ENCODE measurements at places on chromosomes 7 and 10. TPM values are rescaled to one million over a fixed set of nuclear protein-coding genes. Genes with fewer than 3 reads are reported as not detected.

DNA sequence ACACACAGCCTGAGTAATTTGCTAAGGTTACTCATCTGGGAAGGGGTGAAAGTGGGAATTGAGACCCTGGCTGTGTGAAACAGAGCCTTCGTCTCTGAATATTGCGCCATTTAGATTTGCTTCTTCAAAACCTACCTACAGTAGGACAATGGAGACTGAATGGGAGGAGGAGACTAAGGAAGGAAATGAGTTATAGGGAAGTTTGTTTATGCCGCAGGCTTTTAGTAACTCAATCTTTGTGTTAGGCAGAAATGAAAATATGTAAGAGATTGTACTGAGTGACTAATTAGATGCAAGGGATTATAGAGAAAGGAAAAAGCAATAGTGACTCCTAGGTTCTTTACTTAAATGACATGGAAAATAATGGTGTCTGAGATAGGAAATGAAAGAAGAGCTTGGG lies 80.2 kb downstream of the KCND2 start:
- no peak overlapping the region for H3K4me3 ChIP-seq
- H3K27me3 ChIP-seq: no peaks in the 10 kb centered on the region
- H3K36me3 ChIP-seq: no peaks in the 10 kb centered on the region
- H3K4me1 ChIP-seq: no peaks in the 10 kb centered on the region
- no peak overlapping the region for H3K27ac ChIP-seq

- peaks cover 8% of the 10 kb centered on the region for H3K36me3 ChIP-seq
- DNase-seq: no peak
Measured at GRCh38 chr7:100122067-100122466, 2.6 kb downstream of the CNPY4 start.

DGKI gene
- total RNA-seq: 0.65 TPM

- H3K27ac ChIP-seq: no peak overlapping the region
- DNase-seq: no peak
- H3K36me3 ChIP-seq: no peaks in the 10 kb centered on the region
- no peaks in the 10 kb centered on the region for H3K27me3 ChIP-seq
- no peak overlapping the region for H3K4me3 ChIP-seq
Measured at GRCh38 chr7:151700586-151701165, 176.2 kb downstream of the PRKAG2 start.

DNA sequence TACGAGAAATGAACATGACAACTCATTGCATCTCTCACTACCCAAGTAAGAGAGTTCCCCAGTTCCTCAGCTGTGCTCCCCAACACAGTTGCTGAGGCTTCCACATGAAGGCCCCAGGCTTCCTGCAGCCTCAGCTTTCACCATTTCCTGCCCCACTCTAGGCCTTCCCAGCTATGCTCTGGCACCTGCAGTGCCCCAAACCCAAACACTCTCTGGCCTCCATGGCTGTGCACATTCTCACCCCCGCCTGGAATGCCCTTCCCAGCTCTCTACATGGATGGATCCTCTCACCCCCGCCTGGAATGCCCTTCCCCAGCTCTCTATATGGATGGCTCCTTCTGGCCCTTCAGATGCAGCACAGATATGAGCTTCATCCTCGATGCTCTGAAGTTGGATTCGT lies 61.3 kb downstream of the KIAA1549 start:
- no peaks in the 10 kb centered on the region for H3K36me3 ChIP-seq
- H3K27me3 ChIP-seq: peaks cover 2% of the 10 kb centered on the region
- H3K4me1 ChIP-seq: peaks cover 4% of the 10 kb centered on the region

DNA sequence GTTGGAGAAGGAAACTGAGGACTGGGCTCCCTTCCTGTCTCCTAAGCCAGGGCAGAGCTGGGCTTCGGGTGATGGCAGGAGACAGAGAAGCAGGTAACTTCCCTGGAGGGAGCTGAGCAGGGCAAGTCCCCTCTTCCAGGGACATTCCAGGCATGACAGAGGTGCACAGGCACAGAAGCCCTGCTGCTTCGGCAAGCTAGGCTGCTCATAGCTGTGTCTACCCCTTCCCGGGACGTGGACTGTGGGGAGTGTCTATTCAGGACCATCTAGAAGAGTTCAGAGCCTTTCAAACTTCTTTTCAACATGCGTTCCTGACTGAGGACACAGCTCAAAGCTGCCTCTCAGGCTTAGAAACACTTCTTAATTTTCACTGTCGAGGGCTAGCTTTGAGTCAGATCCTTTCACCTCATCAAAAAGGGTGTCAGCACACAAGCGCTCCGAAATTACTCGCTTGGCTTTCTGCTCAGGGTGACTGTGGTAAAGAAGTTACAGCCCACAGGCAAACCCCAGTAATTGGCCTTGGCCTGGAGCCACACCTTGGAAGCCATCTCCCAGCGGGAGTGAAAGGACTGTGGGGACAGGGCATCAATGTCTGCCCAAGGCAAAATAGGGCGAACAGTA lies 63.7 kb upstream of the STEAP1B start:
- no peaks in the 10 kb centered on the region for H3K36me3 ChIP-seq
- peak; percentile 37 for DNase-seq
- H3K27me3 ChIP-seq: peaks cover 46% of the 10 kb centered on the region
- H3K4me1 ChIP-seq: peaks cover 38% of the 10 kb centered on the region

DNA sequence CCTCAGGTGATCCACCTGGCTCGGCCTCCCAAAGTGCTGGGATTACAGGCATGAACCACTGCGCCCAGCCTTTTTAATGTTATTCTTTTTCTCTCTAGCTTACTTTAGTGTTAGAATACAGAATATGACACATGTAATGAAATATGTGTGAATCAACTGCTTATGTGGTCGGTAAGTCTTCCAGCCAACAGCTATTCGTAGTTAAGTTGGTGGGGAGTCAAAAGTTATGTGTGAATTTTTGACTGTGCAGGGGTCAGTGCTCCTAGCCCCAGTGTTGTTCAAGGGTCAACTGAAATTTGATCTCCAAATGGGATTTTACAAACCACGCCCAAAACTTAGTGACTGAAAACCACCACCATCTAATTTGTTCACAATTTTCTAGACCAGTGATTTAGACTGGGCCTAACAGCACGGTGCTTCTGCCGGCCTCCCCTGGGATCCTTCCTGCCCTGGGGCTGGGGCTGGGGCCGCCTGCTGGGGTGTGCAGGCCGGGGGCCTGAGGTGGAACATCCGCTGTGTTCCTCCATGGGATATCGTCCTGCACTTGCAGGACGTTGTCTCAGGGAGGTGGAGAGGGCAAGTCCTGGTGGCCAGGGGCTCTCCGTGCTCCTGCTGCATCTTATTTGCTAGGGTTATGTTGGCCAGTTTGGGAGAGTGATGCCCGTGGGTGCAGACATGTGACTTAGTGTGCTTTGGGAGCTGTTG lies 24.5 kb upstream of the GRB10 start:
- no peaks in the 10 kb centered on the region for H3K36me3 ChIP-seq
- no peak overlapping the region for H3K4me3 ChIP-seq
- no peak for DNase-seq
- H3K27ac ChIP-seq: no peak overlapping the region
- peaks cover 4% of the 10 kb centered on the region for H3K27me3 ChIP-seq

DNA sequence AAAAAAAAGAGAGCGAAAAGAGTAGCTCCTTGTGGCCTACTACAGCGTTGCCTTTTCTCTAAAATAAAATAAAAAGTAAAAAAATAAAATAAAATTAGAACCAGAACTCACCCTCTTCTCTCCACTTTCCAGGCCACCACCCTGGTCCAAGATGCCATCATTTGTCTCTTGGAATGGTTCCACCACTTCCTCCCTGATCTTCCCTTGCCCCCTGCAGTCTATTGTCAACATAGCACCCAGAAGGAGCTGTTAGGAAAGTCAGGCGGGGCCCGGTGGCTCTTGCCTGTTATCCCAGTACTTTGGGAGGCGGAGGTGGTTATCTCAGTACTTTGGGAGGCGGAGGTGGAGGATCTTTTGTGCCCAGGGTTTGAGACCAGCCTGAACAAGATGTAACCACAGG lies 7.6 kb upstream of the GRID2IP start:
- no peak overlapping the region for H3K27ac ChIP-seq
- no peaks in the 10 kb centered on the region for H3K27me3 ChIP-seq
- H3K36me3 ChIP-seq: no peaks in the 10 kb centered on the region
- no peak overlapping the region for H3K4me3 ChIP-seq
- DNase-seq: peak; percentile 54

AKR1C8 gene
- not detected for total RNA-seq

LRGUK gene
- total RNA-seq: 0.09 TPM

DNA sequence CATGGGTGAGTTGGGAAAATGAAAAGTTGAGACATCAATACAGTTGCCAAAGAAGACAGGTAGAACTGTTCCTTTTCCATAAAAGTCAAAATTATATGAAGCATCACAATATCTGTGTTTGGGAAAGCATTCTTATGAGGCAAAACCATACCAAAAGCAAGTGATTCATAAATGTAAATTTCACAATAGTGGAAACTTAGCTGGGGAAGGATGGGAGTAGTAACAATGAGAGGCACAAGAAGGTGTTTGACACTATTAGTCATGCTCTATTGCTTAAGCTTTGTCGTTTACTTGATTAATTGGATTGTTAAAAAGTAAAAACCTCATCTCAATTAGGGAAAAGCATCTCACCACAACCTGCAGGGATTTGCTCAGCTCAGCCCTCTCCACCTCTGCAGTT lies 240.2 kb downstream of the C7orf25 start:
- H3K4me3 ChIP-seq: no peak overlapping the region
- DNase-seq: no peak
- no peak overlapping the region for H3K27ac ChIP-seq
- H3K36me3 ChIP-seq: no peaks in the 10 kb centered on the region
- H3K4me1 ChIP-seq: no peaks in the 10 kb centered on the region
- peaks cover 2% of the 10 kb centered on the region for H3K27me3 ChIP-seq

DNA sequence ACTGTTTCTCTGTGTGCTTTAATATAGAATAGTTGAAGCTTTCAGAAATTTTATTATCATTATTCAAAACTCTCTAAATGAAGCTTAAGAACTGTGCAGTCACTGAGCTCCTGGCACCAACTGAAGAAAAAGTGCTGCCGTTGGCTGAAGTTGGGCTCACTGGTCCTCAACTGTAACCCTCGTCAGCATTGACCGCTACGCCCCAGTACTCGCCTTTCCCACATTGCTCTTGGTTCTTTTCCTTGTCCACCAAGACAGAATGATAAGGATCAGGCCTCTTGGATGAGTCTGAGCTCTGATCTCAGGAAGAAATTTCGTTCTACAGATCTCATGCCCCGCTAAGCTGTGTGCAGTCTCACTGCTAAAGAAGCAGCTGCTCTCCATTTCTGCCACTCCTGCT lies 7.9 kb upstream of the TAF3 start:
- no peak overlapping the region for H3K27ac ChIP-seq
- peaks cover 8% of the 10 kb centered on the region for H3K36me3 ChIP-seq
- DNase-seq: no peak
- no peaks in the 10 kb centered on the region for H3K4me1 ChIP-seq
